ENCODE measurements at places on chromosomes 11 and 22.

GRCh38 chr22:28365371-28365770, 314.3 kb downstream of the TTC28 start:
- no peak for DNase-seq

DNA sequence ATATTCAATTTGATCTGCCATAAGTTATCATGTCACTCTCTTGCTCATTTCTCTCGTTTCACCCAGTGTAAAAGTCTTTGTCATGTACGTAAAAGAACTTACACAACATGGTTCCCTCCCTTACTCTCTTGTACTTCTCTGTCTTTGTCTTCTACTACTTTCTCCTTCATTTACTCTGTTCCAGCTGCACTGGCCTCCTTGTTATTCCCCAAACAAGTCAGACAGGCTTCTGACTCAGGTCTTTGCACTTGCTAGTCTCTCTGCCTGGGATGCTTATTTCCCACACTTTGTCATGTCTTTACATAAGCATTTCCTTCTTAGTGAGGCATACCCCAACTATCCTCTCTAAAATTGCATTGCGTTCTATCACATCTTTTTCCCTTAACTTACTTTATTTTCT, 117.3 kb downstream of the CYP2R1 start:
- no peak for DNase-seq

DNA sequence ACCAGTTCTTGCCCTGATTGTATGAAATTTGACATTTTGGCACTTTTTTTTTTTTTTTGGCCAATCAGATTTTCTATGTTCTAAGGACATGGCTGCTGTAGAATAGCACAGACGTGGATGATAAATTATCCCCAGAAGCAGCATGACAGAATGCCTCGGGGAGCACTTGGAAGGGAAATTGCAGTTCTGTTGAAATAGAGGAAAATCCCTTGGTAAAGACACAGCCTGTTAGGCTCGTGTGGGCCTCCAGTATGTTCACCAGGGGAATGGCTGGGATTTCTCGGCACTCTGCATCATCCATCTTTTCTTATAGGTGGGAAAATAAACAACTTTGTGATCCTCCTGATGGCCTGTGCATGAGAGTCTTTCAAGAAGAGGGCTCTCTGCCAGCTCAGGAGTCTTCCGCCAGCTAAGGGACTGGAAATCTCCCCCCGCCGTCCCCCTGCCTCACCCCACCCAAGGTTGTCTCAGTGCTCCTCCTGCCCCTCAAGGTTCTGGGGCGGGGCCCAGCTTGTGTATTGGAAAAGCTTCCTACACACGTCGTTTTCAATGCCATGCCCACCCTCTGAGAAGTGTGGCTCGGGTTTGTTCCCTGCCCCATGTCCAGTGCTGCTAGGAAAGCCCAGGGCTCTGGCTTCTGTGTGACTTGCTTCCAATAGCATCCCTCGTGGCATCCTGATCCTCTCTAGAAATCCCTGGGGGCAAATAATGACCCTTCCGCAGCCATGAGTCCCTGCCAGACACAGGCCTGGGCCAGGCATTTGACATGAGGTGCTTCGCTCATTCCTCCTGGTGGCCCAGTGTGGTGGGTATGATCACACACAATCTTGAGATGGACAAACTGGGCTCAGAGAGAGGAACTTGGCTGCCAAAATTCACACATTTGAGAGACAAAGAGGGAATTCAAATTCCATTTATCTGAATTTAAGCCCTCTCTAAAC, 70.6 kb upstream of the ATXN10 start:
- no peak for DNase-seq

DNA sequence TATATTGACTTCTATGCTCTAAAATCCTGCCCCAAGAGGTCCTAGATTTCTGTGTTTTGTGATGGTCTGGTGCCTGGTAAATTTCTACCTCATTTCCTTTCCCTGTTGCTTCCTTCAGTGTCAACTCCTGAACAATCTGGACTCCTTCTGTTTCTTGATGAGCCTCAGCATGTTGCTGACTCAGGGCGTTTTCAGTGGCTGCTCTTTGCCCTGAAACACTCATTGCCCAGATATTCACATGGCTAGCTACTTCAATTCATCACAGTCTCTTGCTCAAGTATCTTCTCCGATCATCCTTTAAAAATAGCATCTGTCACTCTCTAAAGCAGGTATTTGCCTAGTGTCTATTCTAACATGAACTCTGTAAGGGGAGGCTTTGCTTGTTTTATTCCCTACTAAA, 526.3 kb upstream of the RAG2 start:
- DNase-seq, result no peak

GRCh38 chr11:127564810-127565209, 564.2 kb upstream of the KIRREL3 start:
- DNase-seq, result no peak

- DNase-seq, result no peak
These were observed 10.4 kb downstream of the SPATA19 start for GRCh38 chr11:133834682-133835592.

GRCh38 chr11:35214226-35214770, 75.3 kb downstream of the CD44 start:
- DNase-seq, result no peak

- no peak for DNase-seq
These were observed 294.4 kb downstream of the DDX10 start for GRCh38 chr11:108959105-108959761.

GRCh38 chr11:45086526-45086925, 59.9 kb upstream of the PRDM11 start:
- no peak for DNase-seq

- DNase-seq, result peak; percentile 41
These were observed 41.9 kb upstream of the PCF11 start for GRCh38 chr11:83115026-83115425.

DNA sequence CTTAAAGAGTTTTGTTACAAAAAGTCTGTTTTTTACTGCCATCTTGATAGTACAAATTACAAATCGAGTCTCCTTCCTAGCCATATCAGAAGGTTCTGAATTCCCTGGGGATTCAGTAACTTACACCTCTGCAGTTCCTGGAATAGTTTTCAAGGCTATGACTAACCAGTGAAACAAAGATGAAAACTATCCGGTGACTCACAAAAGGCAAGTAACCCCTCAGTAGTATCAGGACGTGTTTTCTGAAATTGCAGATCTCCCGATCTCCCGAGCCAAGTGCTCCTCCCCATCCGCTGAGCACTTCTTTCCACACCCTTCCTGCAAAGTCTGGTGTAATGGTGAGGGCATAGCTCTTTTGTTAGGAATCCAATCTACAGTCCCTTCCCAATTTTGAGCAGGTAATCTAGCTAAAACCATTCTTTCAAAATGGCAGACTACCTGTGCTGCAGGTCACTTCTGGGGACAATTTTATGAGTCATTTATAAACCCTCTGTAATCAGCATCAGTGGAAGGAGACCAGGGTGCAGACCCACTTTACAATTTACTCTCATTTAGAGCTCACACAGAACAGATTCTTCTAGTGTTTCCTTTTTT, 7.7 kb downstream of the E2F8 start:
- no peak for DNase-seq

GRCh38 chr11:76617553-76618265, 52.8 kb downstream of the LRRC32 start:
- no peak for DNase-seq

GRCh38 chr22:35250156-35250555, 7.1 kb upstream of the HMGXB4 start:
- DNase-seq, result no peak

DNA sequence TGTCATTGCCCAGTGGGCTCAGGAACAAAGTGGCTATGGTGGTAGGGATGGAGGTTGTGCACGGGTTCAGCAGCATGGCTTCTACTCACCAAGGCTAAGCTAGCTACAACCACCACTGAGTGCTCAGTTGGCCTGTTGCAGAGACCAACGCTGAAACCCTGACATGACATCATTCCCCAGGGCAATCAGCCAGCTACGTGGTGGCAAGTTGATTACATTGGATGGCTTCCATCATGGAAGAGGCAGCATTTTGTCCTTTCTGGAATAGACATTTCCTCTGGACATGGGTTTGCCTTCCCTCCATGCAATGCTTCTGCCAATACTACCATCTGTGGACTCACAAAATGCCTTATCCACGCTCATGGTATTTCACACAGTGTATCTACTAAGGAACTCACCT, 634.3 kb downstream of the OPCML start:
- no peak for DNase-seq

DNA sequence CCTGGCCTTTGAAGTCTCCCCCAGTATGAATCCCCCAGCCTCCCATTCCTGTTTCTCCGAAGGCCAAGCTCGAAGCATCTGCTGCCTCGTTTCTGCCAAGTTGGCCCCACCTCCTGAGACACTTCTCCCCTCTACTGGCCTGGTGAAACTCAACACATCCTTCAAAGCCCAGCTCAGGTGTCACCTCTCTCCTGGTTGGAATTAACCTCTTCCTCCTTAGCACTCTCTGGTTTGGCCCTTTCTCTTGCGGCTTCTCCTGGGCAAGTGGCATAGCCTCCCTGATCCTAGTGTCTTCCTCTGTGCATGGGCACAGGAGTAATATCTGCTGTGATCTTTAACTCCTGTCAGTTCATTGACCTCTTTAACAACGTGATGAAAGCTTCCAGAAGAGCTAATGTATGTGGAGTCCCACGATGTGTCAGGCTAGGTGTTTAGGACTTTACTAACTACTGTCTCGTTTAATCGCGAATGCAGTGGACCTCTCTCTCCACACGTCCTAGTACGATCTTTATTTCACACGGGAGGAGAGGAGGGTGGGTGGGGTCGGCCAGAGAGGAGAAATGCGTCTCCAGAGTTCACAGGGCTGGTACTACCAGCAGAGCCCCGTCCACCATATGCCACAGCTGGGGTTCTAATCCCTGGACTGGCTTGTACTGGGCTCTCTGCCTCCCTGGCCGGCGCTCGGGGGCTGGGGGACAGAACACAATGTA, 826 bp upstream of the PTPRJ start:
- DNase-seq, result peak; percentile 85

All from NCI-H187 treated with DMSO at 0.1 percent for 48 hours (cell line).